ENCODE measurements at places on chromosomes 1 and 21. TPM values are rescaled to one million over a fixed set of nuclear protein-coding genes. Genes with fewer than 3 reads are reported as not detected.

The TRIM45 gene
- 0.64 TPM for total RNA-seq

The MRPL24 gene
- total RNA-seq = 89.6 TPM

The AVPR1B gene
- total RNA-seq = not detected

The ZNF496 gene
- 14.4 TPM for total RNA-seq

The RXFP4 gene
- total RNA-seq = not detected

The MRPL20 gene
- total RNA-seq = 122 TPM

The ST6GALNAC5 gene
- total RNA-seq = 0.58 TPM

The LRRC39 gene
- total RNA-seq = 1.0 TPM

The KRTAP21-2 gene
- not detected for total RNA-seq

The C2CD4D gene
- not detected for total RNA-seq

The OR2T2 gene
- total RNA-seq = not detected

The OR2L13 gene
- not detected for total RNA-seq

The FNDC5 gene
- total RNA-seq = 0.96 TPM

The SHISA4 gene
- 10.3 TPM for total RNA-seq

The SSBP3 gene
- total RNA-seq = 41.1 TPM

The PTPN7 gene
- total RNA-seq = 3.0 TPM

The CYP2J2 gene
- total RNA-seq = not detected

The LRRC7 gene
- total RNA-seq = 0.03 TPM

The AKNAD1 gene
- total RNA-seq = not detected

The KAZN gene
- 26.9 TPM for total RNA-seq

The SLC2A5 gene
- 12.9 TPM for total RNA-seq

The NR1I3 gene
- not detected for total RNA-seq

The RPTN gene
- total RNA-seq = not detected

The CYP4A11 gene
- total RNA-seq = not detected

The SLC26A9 gene
- not detected for total RNA-seq

The HTR6 gene
- total RNA-seq = not detected

The LCE2C gene
- total RNA-seq = not detected

The C1orf115 gene
- 28.5 TPM for total RNA-seq

The PATJ gene
- total RNA-seq = 11.1 TPM

The KRTAP13-2 gene
- total RNA-seq = not detected

The DAB1 gene
- total RNA-seq = 1.9 TPM

The TMEM59 gene
- total RNA-seq = 364 TPM

The SUSD4 gene
- total RNA-seq = not detected

The TADA1 gene
- 6.4 TPM for total RNA-seq

The ADAMTS5 gene
- total RNA-seq = 60.0 TPM

The TSPEAR gene
- total RNA-seq = not detected

The PNRC2 gene
- total RNA-seq = 94.5 TPM

The FAM229A gene
- 6.2 TPM for total RNA-seq

The RGSL1 gene
- total RNA-seq = not detected

The HES3 gene
- total RNA-seq = not detected

The KCNA3 gene
- total RNA-seq = 0.90 TPM

The SPRR2E gene
- total RNA-seq = not detected

The WNT4 gene
- 0.10 TPM for total RNA-seq

The LIN28A gene
- not detected for total RNA-seq

The TIAM1 gene
- 10.4 TPM for total RNA-seq

The OR2T33 gene
- not detected for total RNA-seq

The LRRC71 gene
- 0.32 TPM for total RNA-seq

The TRIM58 gene
- 0.96 TPM for total RNA-seq

The VHLL gene
- total RNA-seq = not detected

The PAPPA2 gene
- 0.48 TPM for total RNA-seq

The INTS7 gene
- 8.4 TPM for total RNA-seq

The C1orf159 gene
- total RNA-seq = 9.0 TPM

The FAAH gene
- 16.4 TPM for total RNA-seq

The ADAMTS4 gene
- 438 TPM for total RNA-seq

The MAPKAPK2 gene
- total RNA-seq = 103 TPM

The KRTAP7-1 gene
- not detected for total RNA-seq

The ALPL gene
- 129 TPM for total RNA-seq

The SH2D1B gene
- total RNA-seq = 0.61 TPM

All from mesenteric fat pad (tissue), 1 donor.